COLO829 (cell line): ENCODE measurements at places on chromosomes 7 and 10.
A peak's percentile ranks its signal among the peaks of the same experiment; 100 is the strongest.

GRCh38 chr7:37394158-37394557 is 54.5 kb downstream of the ELMO1 start:
- no peak for DNase-seq

- DNase-seq = no peak
These were observed 69.5 kb downstream of the LMBR1 start for GRCh38 chr7:156823435-156823834.

- no peak for DNase-seq
These were observed 250.6 kb downstream of the BBS9 start for GRCh38 chr7:33379891-33380525.

- DNase-seq = no peak
These were observed 40.9 kb downstream of the DLD start for GRCh38 chr7:107931740-107932515.

DNA sequence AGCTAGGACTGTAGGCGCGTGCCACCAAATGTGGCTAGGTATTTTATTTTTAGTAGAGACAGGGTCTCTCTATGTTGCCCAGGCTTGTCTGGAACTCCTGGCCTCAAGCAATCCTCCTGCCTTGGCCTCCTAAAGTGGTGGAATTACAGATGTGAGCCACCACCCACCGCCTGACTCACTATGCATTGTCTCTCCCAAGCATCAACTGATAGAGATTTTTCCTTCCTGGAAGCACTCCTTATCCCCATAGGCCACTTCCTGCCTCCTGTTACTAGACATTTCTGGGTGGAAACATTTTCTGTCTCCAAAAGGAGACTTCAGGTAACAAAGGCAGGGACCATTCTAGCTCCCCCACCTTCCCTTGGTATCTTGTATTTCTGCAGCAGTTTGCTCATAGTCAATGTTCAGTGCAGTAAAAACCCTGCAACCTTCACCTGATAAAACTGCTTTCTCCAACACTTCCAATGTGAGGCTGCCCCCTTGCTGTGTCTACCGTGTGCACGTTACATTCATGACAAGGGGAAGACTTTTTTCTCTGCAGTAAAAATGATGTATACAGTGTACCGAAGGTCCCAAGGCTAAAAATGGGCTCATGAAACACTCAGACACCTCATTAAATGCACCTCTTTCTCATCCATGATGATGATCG is 84.9 kb downstream of the NHLRC2 start:
- DNase-seq = no peak

GRCh38 chr7:18421297-18422002 is 74.1 kb upstream of the HDAC9 start:
- no peak for DNase-seq

DNA sequence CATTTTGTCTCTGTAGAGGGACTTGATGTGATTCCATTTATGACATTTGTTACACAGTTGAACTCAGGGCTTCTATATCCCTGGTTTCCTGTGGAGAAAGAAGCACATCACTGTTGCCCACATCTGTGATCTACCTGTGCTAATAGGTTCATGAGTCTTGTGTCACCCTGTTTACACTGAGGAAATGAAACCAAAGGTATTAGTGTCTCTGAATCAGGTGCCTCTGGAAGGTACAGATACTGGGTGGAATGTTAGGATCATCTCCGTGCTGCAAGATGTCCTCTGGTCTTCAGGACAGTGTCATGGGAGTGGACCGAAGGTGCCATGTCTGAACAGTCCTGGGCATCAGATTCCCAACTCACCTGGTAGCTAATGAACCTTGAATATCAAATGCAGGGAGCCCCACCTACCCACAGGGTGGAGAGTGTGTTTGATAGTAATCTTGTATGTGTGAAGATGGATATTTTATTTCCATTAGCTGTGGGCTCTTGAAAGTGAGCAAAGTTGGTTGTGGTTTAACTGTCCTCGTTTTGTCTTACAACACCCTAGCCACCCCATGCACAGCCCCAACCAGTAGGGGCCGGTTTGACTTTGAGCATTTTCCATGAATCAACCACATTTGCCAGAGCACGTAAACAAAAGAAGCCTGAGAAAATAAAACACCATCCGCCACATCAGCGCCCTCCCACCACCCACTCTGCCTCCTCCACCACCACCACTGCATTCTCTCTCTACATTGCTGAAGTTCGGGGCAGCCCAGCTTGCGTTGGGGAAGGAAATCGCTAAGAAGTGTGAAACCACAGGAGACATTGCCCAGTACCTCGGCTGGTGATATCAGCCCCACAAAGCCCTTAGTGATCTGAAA is 40.7 kb downstream of the TARP start:
- no peak for DNase-seq

GRCh38 chr10:101244321-101245050 is 15.2 kb upstream of the LBX1 start:
- no peak for DNase-seq

DNA sequence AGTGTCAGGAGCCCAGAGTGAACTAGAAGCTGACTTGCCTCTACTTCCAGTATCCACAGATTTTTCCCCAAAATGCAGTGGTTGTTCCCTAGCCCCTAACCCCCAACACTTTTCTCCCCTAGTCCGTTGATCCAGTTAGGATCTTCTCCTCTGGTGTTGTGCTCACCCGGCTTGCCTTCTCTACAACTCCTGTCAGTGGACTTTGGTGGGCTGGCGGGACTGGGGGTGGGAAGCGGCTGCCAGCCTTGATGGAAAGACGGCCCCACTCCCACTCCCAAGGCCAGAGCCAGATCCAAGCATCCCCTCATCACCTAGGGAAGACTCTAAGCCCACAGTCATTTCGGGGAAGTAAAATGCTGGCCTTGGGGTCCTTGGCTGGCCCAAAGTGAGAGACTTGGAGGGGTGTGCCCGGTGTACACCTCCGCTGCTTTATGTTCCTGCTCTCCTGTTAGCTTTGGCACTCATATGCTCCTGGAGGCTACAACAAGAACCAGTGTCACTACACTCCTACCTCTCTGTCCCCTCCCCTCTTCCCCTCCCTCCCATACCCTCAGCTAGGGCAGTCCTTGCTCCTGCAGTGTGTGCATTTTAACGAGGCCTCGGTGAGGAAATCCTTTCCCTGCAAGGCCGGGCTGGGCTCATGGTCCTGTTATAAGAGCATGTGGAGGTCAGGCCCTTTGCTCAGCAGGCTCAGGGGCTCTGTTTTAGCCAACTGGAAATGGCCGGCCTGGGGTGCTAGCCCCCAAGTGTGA is 930 bp upstream of the HOXA10 start:
- DNase-seq = no peak

DNA sequence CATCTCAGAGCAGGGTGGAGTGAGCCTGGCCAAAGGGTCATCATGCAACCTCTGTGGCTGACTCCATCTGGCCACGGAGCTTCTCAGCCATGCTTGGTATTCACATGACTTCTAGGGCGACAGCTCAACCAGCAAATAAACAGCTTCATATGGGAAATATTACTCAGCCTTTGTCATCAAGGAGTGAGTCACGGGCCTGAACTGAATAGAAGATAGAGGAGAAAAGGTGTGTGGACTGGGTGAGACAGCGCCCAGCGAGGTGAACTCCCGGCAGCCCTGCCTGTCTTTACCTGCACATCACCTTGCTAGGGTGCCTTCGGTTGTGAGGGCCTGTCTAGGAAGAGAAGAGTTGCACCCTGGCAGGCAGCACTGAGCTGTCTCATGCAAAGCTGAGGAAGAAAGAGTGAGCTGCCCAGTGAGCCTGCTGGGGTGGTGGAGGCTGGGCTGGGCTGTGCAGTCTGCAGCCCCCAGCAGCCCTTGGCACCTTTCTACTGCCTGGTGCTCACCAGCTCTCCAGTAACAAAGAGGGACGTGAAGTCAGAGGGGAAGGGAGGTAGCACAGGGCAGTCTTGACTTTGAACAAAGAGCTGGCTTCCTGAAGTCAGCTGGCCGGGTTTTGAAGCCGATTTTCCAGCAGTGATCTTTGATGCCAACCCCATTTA is 114.2 kb downstream of the EGFR start:
- DNase-seq = peak; percentile 63

DNA sequence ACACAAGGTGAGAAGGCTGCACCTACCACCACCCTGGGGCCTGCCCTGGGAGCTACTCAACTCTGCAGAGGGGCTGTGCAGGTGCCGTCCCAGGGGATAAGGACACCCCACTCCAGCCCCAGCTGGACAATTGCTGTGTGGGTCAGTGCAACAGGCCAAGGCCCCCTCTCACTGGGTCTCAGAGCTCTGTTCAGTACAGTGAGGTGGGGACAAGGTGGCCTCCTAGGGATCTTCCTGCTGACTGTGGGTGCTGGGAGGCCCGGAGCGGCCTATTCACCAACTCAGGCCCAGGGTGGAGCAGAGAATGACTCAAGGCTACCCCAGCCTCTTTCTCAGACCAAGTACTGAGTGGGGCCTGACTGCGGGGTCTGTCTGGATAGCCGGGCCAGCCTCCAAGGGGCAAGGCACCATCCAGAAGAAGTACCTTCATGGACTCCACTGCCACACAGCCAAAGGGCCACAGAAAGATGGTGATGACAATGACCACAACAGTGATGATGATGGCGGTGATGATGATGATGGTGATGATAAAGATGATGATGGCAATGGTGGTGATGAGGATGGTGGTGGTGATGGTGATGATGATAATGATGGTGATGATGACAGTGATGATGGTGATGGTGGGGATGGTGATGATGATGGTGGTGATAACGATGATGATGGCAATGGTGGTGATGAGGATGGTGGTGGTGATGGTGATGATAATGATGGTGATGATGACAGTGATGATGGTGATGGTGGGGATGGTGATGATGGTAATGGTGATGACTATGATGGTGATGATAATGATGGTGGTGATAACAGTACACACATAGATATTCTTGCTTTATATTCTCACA is 59.8 kb upstream of the DNAAF5 start:
- no peak for DNase-seq
